HepG2 (cell line): ENCODE measurements at places on chromosomes 4 and X. TPM values are rescaled to one million over a fixed set of nuclear protein-coding genes. Genes with fewer than 3 reads are reported as not detected.

TGIF2LX gene
- not detected in 2 replicates for total RNA-seq

CENPVL1 gene
- total RNA-seq, result not detected in 2 replicates

GRCh38 chr4:42945874-42946273 lies 53.4 kb downstream of the GRXCR1 start:
- DNase-seq, result no peak

DNA sequence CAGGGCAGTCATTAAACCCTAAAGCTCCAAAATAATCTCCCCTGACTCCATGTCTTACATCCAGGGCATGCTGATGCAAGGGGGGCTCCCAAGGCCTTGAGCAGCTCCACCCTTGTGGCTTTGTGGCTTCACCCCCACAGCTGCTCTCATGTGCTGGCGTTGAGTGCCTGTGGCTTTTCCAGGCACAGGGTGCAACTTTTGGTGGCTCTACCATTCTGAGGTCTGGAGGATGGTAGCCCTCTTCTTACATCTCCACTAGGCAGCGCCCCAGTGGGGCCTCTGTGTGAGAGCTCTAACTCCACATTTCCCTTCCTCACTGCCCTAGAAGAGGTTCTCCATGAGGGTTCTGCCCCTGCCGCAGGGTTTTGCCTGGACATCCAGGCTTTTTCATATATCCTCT lies 35.1 kb downstream of the CFAP299 start:
- no peak for DNase-seq

DNA sequence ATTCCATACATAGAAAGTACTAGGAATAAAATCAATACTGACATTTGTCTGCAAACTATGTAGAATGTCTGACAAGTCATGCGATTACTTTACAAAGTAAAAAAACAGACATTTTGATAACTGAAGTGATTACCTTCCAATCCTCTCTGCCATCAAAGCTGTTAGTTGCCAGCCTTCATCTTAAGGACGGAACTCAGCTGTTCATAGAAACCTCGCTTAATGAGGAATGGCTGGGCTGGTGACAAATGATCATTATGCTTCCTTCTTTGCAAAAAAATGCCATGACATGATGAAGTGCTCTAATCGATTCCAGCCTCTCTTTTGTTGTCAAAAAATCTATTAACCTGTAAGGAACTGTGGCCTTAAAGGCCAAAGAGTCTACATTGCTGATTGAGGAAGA lies 1214.9 kb upstream of the IGFBP7 start:
- no peak for DNase-seq
